Epithelial cell of prostate (primary cell): ENCODE measurements at places on chromosomes 7 and 10.

- DNase-seq = no peak
These were observed at the start of gene CXCL12 for GRCh38 chr10:44385026-44385695. Gene CXCL12 (minus strand): TSS chr10:44385097. CDS start chr10:44385005, 92 bp downstream.

GRCh38 chr7:92133133-92133736 lies 1.0 kb downstream of the CYP51A1 start:
- DNase-seq = no peak

GRCh38 chr7:18577096-18577771 lies 81.7 kb downstream of the HDAC9 start:
- no peak for DNase-seq

DNA sequence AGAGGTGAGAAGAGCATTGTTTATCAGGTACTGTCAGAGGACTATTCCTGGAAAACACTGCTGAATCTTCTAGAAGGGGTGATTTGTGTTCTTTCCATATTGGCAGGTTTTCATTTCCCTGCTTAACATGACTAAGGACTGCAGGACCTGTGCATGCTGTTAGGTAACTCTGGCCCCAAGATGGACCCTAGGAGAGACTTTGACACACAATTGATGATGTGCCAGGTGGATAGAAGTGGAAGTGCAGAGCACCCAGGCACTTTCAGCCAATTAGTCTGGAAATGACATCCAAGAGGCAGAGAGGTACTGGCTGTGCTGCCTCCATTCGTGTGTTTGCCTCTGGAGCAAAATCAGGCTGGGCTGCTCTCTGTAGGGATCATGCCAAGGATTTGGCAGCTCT lies 496.3 kb upstream of the GALNT17 start:
- DNase-seq = no peak

GRCh38 chr7:32169228-32169627 lies 99.0 kb upstream of the PDE1C start:
- no peak for DNase-seq

DNA sequence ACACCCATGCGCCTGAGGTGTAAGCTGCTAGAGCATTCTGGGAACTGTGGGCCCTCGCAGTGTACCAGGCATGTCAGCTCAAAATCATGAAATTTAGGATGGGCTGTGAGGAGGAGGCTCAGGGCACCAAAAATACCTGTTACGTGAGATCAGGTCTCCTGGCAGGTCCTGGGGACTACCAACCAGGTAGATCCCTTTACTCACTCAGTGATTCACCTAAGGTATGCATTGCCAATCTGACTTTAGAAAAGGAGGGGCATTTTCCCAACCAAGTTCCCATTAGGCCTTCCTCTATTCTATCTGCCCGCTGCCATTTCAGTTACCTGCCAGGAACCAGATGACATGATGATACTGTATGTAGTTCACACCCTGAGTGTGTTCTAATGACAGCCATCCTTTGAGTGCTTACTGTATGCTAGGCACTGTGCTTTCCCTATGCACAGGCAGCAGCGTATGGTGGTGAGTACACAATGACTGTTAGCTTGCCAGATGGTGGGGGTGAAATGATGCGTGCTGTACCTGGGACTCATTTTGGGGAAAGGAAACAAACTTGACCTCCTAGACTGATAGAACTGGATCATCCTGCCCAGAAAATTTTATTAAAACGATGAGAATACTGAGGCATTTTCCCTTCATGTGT lies 62.0 kb downstream of the CFAP58 start:
- DNase-seq = peak; percentile 29

- DNase-seq = no peak
These were observed 33.7 kb upstream of the RBM33 start for GRCh38 chr7:155610633-155611193.

- DNase-seq = no peak
These were observed 317.5 kb downstream of the ANKRD30A start for GRCh38 chr10:37442882-37443281.

- DNase-seq = no peak
These were observed 114.0 kb downstream of the PTPN20 start for GRCh38 chr10:47025253-47025539.

DNA sequence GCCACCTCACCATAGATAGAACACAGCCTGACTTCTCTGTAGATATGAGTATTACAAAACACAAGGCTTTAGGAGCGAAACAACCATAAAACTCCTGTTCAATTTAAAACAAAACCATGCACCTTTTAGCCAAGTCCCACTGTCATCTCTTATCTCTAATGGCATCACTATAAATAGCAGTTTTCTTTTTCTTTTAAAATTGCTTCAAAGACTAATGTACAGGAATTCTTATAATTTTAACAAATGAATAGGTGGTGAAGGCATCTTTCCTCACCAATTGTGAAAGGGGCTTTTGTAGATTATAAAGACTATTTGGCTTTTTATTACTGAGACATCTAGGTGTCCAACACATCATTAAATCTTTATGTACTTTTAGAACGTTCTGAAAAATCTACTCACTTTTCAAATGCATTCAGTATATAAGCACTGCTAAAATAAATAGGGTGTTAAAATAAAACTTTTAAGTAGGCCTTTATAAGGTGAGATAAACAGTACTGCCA lies 205.7 kb upstream of the GRM3 start:
- DNase-seq = no peak

GRCh38 chr10:9060314-9060713 lies 1005.8 kb downstream of the GATA3 start:
- no peak for DNase-seq

GRCh38 chr7:72753781-72754180 lies 74.2 kb downstream of the TYW1B start:
- no peak for DNase-seq

- DNase-seq = no peak
These were observed 159.1 kb upstream of the GDF10 start for GRCh38 chr10:47140761-47141348.

DNA sequence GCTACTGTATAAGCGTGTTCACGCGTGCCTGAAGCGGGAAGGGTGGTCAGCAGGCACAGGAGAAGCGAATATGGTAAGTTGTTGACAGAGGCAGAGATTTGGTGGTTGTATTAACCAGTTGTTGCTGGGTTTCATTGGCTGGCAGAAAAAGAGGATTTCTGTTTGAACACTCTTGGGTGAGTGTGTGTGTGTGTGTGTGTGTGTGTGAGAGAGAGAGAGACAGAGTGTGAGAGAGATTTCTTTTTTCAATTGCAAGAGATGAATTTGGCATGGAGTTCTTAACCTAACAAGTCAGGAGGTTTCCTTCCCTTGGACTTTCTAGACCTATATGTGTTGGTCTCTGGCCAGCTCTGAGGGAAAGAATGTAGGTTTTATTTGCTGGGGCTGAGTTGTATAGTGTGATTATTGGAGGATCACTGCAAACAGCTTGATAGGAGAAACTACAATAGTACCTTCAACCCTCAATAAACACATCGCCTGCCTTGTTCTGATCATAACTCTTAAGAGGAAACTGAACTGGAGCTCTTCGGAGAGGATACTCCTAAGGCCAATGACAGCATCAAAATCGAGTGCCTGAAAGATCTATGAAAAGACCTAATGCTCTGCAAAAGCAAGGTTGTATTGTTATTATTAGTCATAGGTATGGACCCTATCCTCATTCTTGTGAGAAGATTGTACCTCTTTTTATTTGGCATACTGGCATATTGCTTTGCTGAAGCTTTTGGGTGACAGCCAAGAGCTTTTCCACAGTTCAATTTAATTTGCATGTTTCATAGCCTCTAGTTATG lies 1.2 kb downstream of the MCU start:
- DNase-seq = no peak

DNA sequence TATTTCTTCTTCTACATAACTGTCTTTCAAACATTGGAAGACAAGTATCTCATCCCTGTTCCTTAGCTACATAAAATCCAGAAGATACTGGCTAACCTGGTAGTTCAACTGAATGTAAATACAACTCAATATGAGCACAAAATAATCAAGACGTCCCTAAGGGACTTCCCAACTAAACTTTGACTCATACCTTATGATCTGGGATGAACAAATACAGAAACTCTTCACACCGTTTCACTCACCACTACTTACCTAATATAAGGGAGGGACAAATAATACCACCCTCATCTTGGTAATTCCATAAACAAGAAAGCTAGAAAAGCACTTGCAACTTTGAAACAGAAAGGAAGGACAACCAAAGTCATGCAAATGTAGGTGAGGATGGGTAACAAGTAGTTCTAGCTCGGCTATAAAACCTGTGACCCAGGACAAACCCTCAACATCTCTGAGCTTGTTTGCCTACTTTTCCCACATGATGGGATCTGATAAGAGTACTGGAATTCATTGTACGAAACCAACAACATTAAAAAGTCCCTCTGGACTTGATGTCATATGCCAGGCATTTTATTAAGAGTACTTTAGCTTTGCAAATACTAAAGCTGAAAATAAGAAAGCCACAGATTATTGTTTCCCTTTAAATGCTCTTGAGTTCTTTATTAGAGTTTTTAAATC lies 121.9 kb downstream of the STRA8 start:
- no peak for DNase-seq

DNA sequence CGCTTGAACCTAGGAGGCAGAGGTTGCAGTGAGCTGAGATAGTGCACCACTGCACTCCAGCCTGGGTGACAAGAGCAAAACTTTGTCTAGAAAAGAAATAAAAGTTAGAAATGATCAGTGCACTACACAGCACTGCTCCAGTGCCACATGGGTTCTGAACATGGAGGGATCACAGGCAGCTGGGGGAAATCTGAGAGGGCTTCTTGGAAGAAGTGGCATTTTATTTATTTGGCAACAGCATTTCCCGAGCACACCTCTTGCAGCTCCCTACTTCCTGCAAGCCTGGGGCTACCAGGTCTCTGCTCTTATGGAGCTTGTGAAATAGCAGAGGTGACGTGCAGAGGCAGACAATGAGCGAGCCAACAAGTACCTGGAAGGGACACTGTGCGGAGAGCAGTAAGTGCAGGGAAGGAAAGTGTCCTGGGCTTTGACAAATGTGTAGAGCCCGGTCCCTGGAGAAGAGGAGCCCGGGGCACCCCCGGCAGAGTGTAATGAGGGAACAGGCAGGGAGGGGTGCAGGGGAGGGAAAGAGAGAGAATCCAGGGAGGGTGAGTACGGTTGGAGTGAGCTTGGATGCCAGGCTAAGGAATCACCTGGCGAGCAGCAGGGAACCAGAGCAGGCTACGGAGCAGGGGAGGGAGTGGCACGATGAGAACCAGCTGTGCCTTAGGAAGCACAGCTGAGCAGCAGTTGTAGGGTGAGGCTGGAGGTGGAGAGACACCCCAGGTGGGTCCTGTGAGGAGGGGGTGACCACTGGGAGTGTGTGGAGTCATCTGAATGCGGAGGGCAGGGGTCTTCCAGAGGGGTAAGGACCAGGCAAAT lies 104.6 kb upstream of the CTBP2 start:
- peak; percentile 58 for DNase-seq

- no peak for DNase-seq
These were observed 96.8 kb downstream of the ZMYND11 start for GRCh38 chr10:232061-232460.

DNA sequence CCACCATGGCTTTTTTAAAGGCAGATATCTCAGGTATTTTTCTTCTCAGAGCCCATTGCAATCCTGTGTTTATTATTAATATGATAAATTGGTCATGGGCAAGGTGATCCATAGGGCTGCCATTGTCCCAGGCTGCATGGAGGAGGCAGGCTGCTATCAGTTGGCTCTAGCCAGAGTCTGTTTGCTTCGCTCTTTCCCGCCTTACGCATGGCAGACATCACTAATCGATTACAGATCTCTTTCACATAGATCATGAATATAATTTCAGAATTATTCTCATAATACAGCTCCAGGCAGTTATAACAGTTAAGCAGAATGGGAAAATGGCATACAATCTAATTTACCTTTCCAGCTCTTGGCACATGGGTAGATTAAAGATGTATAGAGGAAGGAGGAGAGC lies 30.4 kb upstream of the HABP2 start:
- DNase-seq = no peak

GRCh38 chr7:17467386-17467945 lies 169.0 kb downstream of the AHR start:
- no peak for DNase-seq

DNA sequence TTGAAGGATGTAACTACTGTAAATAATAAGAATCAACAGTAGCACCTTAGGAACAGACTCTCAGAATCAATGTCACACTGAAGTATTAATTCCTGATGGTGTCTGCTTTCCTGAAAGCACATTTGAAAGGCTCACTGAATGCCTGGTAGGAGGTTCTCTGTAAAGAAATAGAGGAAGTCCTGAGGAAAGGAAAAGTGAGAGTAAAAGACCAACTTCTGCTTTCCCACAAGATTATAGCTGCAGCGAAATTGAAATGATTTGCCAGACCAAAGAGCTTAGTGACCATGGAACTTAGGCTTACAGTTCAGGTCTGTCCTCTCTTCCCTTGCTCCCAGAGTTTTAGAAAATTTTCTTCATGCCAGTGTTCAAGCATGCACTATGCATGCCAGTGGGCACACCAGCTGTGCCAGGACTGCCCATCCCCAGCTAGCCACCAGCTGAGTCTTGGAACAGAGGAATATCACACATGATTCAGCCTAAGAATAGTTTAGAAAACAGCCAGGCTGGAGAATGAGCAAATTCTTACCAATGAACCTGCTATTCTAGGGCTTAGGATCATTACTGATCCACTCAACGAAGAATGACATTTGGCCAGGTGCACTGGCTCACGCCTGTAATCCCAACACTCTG lies 123.2 kb downstream of the HERPUD2 start:
- DNase-seq = no peak

DNA sequence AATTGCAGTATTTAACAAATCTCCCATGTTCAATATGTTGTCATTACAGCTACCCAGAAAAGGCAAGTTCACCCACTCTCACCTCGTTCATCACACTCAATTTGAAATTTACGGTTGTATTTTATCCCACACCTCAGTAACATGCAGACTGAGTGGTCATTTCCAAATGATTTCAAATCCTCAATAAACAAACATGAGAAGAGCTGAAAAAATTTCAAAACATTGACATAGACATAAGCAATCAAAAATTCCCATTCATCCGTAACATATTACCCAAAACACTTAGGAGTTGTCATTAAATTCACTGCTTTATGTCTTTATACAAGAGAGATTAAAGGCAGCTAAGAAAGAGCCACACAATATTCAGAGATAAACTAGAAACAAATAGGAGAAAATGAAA lies 61.7 kb upstream of the NEBL start:
- no peak for DNase-seq

- no peak for DNase-seq
These were observed 165.7 kb downstream of the PTPN20 start for GRCh38 chr10:47076949-47077361.

DNA sequence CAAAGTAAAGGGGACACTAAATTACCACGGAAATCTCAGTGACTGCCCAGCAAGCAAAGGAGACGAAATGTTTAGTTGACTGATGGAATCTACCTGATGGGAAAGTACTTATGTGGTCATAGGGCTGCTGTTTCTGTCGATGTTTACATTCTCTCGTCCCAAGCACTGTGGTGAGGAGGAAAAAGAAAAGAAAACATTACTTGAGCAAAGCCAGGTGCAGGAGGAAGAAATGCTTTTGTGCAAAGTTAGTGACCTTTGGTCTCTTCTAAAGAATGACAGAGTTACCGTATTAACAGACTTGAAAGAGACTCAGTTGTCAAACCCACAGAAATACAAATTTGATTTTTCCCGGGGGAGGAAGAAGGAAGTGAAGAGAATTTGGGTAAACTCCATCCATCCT lies 43.3 kb upstream of the FMC1 start:
- DNase-seq = no peak
